Stimulated activated CD4-positive, alpha-beta T cell treated with anti-CD3 and anti-CD28 coated beads, Interleukin-1b, Interleukin-23, amount 100 ng/mL, for 4 hours (primary cell): ENCODE measurements at places on chromosomes 1 and 21.

GRCh38 chr1:232252546-232253118, 377.3 kb downstream of the SIPA1L2 start:
- DNase-seq: no peak

DNA sequence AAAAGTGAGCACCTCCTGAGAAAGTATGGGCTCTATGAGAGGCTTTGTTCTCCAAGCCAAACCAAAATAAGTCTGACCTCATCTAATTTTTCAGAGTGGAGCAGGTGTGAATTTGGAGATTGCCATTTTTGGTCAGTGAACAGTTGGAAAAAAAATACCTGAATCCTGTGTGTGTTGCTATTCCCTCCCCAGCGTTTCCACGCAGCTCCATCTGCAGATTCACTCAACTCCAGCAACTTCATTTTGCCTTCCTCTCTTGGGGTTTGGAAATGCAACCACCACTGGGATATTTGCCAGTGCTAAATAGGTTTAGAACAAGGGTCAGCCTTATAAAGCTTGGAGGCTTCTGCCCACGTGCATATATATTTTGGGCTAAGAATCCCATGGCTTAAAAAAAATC, 11.2 kb downstream of the CASQ2 start:
- DNase-seq: no peak

DNA sequence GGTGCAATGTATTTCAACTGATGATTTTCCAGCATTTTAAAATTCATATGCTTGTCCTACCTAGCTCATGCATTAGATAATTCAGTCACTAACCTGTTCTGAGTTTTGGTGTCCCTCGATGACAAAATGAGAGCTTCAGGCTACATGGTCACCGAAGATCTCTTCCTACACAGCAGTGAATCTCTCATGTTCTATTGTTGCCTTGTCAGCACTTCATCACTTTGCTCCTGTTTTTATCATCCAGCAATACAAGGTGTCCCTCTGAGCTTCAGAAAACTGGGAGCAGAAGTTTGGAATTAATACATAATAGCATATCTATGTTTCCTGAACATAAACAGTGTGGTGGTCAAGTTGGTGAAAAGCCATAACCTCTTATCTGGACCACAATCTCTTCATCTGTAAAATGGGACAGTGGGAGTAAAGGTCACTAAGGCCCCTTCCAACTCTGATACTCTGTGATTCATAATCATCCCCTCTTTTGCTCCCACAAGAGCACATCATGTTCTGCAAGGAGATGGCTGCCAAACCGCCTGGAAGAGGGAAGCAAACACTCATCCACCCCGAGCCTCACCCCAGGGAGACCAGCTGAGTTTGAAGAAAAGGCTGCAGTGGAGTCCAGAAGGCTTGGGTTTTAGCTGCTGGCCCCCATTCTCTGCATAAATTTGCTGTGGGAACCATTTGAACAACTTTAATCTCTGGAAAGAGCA, 137.9 kb upstream of the F3 start:
- DNase-seq: no peak

DNA sequence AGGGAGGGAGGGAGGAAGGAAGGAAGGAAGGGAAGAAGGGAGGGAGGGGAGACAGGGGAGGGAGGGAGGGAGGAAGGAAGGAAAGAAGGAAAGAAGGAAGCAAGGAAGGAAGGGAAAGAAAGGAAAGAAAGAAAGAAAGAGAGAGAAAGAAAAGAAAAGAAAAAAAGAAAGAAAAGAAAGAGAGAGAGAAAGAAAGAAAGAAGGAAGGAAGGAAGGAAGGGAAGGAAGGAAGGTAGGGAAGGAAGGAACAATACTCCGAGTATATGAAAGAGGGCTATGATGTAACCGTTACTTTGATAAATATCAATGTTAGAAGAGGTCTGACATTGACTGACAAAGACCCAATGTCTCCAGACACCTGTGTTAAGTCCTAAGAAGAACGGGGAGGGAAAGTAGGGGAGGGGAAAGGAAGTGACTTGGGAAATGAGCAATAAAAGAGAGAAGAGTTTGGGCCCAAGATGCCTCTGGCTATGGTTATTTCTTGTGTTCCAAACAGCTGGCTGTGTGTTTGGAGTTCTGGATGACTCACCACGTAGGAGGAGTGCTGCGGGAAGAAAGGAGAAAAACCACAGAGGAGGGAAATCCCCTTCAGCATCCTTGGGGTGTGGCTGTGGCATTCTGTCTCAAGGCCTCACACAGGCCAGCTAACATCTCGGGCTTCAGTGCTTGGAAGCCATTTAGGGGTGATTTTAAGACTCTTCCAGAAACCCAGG, 37.0 kb upstream of the RXRG start:
- DNase-seq: no peak

- no peak for DNase-seq
Measured at GRCh38 chr1:186957314-186957713, 128.6 kb downstream of the PLA2G4A start.

DNA sequence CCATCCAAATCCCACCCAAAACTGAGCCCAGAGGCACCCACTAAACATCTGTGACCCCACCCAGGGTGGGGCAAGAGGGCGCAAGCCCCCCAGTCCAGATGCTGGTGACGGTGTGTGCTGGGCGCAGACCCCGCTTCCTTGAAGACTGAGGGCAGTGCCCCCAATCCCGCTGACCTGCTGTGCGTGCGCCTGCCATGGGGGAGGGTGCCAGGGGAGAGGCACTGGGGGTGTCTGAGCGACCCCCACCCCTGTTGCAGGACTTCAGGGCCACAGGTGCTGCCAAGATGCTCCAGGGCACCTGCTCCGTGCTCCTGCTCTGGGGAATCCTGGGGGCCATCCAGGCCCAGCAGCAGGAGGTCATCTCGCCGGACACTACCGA, 13.3 kb downstream of the COL6A2 start:
- DNase-seq: no peak

DNA sequence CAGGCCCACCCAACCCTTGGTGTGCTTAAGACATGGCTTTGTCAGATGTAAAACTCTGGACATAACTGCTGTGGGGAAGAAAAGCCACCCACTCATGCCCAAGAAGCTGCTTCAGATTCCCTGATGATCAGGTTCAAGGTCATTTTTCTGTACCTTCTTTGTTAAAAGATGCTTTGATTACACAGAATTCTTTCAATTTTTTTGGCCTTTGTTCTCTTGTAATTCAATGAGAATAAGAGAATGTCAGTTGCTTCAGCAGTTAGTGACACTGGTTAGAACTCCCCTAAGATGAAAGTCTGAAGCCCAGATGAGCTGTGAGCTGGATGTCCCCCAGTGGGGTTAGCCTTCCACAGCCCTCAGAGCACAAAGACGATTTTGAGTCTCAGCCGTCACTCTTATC, 152.7 kb downstream of the CHRM3 start:
- DNase-seq: no peak

GRCh38 chr21:41625428-41625827, 117.5 kb upstream of the TMPRSS2 start:
- no peak for DNase-seq

DNA sequence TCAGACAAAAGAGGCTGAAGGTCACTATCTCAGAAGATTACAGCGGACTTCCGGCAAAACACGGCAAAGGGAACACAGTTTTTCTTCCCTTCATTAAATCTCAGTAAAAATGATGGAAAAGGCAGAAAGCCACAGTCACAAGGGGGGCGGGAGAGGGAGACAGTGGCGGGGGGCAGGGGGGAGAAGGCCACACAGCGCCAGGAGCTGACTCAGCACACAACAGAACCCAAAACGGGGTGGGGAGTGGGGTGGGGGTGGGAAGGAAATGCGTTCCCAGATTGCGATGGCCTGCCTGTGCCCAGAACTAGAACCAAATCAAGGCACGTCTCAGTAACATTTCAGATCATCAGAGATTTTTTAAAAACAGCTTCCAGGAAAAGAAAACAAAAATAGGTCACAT, 13.4 kb downstream of the CFAP74 start:
- no peak for DNase-seq

DNA sequence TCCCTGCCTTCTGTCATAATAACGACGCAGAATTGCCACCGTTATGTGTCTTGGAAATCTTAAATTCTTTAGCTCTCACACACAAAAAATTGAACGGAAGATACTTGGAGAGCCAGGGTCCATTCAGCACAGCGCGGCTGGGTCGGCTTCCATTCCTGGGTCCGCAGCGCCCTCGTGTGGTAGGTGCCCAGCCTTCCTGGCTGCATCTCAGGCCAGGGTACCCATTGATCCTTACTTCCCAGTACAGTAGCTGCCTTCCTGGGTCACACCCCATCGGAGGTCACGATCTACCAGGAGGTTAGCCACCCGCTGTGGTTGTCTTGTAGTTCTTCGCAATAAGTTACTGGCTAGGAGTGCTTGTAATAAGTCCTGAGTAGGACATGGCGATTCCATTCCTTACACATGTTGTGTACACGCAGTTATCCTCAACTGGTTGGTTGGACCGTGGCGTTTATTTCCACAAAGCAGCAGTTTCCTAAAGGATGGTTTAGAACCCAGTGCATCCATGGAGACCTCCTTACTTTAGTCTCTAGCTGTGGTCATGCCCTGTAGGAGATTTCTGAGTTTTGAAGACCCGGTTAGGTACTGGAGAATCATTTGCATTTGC, 9.9 kb upstream of the MTARC1 start:
- peak; percentile 49 for DNase-seq

DNA sequence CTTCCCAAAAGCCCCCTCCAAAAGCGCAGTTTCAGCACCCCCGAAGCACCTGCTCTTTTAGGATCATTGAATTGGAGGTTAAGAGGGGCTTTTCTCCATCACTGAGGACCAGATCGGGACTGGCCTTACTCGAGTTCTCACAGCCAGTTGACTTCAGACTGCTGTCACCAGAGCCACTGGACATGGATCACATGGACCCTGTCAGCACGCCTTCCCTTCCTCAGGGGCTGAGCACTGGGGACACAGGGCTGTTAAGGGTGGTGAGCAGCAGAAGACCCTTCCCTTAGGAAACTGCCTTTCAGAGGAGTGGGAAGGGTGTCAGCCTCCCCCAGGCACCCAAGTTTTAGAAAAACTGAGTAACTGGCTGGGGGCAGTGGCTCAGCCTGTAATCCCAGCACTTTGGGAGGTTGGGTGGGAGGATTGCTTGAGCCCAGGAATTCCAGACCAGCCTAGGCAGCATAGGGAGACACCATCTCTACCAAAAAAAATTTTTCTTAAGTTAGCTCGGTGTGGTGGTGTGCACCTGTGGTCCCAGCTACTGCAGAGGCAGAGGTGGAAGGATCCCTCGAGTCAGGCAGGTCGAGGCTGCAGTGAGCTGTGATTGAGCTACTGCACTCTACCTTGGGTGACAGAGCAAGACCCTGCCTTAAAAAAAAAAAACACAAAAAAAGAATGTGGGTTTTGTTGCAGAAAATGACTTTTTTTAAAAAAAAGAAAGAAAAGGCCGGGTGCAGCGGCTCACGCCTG, 584 bp upstream of the FGR start:
- DNase-seq: no peak

- DNase-seq: no peak
Measured at GRCh38 chr1:65179148-65179547, 31.1 kb downstream of the AK4 start.

DNA sequence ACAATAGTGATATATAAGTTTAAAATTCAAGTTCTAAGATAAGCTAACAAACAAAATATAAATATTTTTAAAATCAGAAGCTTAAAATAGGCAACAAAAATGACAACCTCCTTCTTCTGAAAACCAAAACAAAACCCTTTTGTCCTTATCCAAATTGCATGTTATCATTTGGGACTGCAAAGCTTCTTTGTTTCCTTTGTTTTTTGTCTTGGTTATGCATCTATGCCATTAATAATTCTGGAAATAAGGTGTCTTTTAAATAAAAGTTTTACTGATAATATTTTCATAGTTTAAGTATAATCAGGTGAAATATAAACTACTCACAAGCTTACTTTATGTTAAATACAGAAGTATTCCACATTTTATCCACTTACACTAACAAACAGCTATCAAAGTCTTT, 20.5 kb downstream of the ADSS2 start:
- DNase-seq: no peak

DNA sequence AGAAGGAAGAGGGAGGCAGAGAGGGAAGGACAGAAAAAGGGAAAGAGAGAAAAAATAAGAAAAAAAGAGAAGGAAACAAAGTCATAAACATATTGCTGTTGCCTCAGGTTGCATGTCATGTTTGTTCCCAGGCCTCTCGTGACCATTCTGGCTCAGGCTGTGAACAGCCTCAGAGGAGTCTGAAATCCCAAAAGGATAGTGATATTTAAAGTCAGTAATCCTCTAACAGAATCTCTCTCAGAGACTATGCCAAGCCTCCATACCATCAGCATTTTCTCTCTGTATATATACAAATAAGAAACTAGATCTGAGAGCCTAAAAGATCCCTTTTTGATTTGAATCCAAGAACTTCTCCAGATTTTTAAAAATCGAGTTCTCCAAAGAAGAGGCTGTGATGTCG, 35.2 kb downstream of the GORAB start:
- no peak for DNase-seq

DNA sequence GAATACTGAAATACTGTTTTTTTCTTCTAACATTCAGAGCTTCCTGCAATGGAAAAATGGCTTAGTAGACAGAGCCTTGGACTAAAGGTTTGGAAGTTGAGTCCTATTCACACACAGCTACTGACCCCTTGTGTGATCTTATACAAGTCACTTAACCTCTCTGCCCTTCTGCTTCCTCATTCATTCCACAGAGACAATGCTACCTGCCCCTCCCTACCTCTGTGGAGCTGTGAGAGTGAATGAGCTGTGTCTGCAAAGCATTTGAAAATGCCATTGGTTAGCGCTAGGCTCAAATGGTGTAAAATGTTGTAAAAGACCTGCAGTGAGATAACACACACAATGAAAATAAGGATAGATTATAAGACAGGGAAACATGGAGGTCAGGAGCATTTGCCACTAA, 214.4 kb downstream of the BARHL2 start:
- DNase-seq: no peak

- DNase-seq: no peak
Measured at GRCh38 chr1:203103216-203103615, 17.4 kb upstream of the MYOG start.

GRCh38 chr1:113812661-113813135, 422 bp upstream of the RSBN1 start:
- no peak for DNase-seq

- no peak for DNase-seq
Measured at GRCh38 chr1:107459204-107459904, 318.5 kb downstream of the NTNG1 start.

- DNase-seq: no peak
Measured at GRCh38 chr1:175978476-175978875, 228.6 kb downstream of the COP1 start.

DNA sequence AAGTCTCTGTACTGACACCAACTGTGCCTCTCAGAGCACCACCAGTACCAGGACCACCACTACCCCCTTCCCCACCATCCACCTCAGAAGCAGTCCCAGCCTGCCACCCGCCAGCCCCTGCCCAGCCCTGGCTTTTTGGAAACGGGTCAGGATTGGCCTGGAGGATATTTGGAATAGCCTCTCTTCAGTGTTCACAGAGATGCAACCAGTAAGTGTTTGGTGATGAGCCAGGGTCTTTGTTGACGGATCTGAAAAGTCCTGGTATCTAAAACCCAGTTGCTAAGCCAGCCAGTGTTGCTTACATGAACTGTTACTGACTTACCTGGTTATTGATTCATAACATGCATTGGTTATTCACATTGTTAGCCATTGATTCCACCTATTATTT, 1.1 kb downstream of the C1orf56 start:
- no peak for DNase-seq
